B cell (primary cell): ENCODE measurements at places on chromosomes 2 and 18. TPM values are rescaled to one million over a fixed set of nuclear protein-coding genes. Genes with fewer than 3 reads are reported as not detected.
A peak's percentile ranks its signal among the peaks of the same experiment; 100 is the strongest.

GRCh38 chr2:28046921-28047320, 156.4 kb downstream of the BABAM2 start:
- H3K27me3 ChIP-seq = no peaks in the 10 kb centered on the region
- DNase-seq = no peak
- H3K36me3 ChIP-seq = peaks cover 2% of the 10 kb centered on the region
- no peak overlapping the region for H3K27ac ChIP-seq
- H3K4me1 ChIP-seq = no peaks in the 10 kb centered on the region

DNA sequence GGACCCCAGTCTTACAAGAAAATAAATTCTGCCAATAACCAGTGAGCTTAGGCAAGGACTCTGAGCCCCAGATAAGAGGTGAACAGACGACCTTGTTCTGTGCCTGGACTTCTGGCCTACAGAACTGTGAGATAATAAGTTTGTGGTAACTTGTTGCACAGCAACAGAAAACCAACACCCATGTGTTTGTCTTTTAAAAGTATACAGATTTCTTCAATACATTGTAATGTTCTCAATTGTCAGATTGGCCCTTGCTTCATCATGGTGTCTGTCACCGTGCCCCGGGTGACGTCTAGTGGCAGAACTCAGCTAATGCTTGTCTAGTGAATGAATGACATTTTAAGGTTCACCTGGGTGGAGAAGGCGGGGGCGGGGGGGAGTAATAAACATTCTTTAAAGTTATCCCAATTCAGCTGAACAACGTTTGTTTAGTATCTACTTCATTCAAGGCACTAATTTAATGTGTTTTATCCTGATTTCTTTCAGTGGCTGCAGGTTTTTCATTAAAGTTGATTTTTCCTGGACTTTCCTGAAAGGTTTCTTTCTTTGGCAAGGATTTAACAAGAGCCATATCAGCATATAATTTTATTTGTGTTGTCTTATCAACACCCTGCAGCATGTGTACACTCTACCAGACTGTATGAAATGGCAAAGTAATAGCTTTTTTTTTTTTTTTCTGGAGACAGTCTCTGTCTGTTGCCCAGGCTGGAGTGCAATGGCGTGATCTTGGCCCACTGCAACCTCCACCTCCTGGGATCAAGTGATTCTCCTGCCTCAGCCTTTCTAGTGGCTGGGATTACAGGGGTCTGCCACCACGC, 123.8 kb upstream of the DLX2 start:
- peaks cover 5% of the 10 kb centered on the region for H3K27me3 ChIP-seq
- H3K27ac ChIP-seq = no peak overlapping the region
- no peaks in the 10 kb centered on the region for H3K4me1 ChIP-seq
- H3K4me3 ChIP-seq = no peak overlapping the region
- no peak for DNase-seq

DNA sequence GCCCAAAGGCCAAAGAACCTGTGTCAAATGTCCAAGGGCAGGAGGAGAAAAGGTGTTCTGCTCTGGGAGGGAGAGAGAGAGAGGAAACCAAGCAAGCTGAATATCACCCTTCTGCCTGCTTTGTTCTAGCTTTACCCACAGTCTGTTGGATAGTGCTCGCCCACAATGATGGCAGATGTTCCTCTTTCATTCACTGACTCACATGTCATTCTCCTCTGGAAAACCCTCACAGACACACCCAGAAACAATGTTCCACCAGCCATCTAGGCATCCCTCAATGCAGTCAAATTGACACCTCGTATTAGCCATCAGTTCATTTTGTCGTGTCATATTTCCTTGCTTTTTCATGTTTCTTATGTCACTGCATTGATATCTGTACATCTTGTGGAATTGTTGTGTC, 150.3 kb downstream of the UBR3 start:
- no peaks in the 10 kb centered on the region for H3K27me3 ChIP-seq
- no peaks in the 10 kb centered on the region for H3K4me1 ChIP-seq
- H3K36me3 ChIP-seq = peaks cover 8% of the 10 kb centered on the region
- H3K27ac ChIP-seq = no peak overlapping the region

- peak; percentile 14 for DNase-seq
- no peak overlapping the region for H3K27ac ChIP-seq
- no peaks in the 10 kb centered on the region for H3K27me3 ChIP-seq
- no peaks in the 10 kb centered on the region for H3K36me3 ChIP-seq
Observed at GRCh38 chr2:96800061-96801004, 15.7 kb upstream of the CNNM3 start.

Gene CKAP2L
- 0.25 TPM in 1 of 2 replicates, not detected in the other for total RNA-seq

Gene UGT1A10
- not detected in 2 replicates for total RNA-seq

Gene DAW1
- total RNA-seq = not detected in 2 replicates
